ENCODE measurements at places on chromosomes 5 and 9.

DNA sequence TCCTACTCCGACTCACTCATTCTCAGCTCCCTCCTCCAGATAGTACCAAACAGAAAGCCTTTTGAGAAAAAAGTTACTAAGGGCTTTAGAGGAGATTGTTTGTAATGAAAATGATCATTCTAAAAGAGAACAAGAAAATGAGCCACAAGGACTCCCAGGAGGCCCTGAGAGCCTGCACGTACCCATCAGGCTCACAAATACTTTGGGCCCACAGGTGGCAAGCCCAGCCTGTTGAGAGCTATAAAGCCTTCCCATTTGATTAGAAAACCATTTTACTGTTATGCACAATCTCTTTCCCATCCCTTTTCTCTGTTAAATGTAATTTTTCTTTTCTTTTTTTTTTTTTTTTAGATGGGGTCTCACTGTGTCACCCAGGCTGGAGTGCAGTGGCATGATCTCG is 136.1 kb downstream of the LHFPL2 start:
- DNase-seq, result no peak

- no peak for DNase-seq
Observed at GRCh38 chr9:116267021-116267420, 113.4 kb downstream of the PAPPA start.

- DNase-seq, result no peak
Observed at GRCh38 chr5:56610093-56610698, 205.2 kb upstream of the MAP3K1 start.

DNA sequence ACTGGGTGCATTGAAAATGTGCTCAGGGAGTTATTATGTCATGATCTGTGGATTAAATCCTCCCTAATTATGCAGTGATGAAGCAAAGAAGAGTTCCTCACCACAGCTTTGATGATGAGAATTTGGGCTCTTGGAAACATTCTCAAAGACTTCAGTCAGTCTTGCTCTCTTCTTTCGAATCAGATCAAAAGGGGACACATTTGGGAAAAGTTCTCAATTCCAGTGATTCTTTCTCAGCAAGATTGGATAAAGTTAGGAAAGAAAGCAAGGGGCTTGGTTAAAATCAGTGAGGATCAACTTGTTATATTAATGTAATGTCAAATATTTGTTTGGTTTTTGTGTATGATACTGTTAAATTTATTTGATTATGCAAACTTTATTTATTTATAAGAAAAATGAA is 411.3 kb upstream of the ACTBL2 start:
- DNase-seq, result no peak

- no peak for DNase-seq
Observed at GRCh38 chr9:25691786-25692185, 13.5 kb upstream of the TUSC1 start.

- no peak for DNase-seq
Observed at GRCh38 chr5:103498800-103499551, 63.6 kb downstream of the NUDT12 start.

DNA sequence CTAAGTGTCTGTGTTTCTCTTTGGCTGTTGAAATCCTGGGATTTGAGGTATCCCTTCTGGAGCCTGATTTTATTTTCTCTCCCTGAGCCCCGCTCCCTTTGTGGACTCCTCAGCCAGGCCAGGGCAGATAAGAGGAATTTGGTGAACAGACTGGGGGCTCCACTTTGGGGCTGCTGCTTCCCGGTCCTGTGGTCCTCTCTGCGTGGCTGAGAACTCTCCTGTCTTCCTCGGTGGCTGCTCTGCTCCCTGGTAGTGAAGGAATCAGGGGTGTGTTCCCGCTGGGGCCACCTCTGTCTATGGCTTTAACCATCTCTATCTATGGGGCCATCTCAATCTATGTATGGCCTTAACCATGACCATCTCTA is 71.7 kb upstream of the SH3PXD2B start:
- no peak for DNase-seq

DNA sequence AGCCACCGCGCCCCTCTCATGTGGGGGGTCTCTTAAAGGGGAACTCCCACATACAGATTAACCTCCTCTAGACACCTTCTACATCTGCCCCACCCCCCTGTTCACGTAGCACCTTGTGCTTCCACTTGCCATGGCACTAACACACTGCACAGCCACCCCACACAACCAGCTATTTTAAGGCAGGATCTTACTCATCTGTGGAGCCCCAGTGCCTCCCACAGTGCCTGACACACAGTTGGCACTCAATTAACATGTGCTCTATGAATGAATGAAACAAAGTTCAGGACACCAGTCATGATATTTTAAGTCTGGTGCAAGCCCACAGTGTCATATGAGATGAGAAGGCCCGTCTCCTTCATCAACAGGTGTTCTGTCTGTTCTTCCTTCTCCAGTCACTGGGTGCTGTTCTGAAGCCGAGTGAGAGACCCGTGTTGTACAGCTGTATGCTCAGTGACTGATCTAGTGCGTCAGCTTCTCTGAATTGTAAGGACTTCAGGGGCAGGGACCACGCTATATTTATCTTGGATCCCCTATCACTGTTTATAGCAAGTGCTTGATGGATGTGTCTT is 149.1 kb downstream of the TLE1 start:
- DNase-seq, result no peak

DNA sequence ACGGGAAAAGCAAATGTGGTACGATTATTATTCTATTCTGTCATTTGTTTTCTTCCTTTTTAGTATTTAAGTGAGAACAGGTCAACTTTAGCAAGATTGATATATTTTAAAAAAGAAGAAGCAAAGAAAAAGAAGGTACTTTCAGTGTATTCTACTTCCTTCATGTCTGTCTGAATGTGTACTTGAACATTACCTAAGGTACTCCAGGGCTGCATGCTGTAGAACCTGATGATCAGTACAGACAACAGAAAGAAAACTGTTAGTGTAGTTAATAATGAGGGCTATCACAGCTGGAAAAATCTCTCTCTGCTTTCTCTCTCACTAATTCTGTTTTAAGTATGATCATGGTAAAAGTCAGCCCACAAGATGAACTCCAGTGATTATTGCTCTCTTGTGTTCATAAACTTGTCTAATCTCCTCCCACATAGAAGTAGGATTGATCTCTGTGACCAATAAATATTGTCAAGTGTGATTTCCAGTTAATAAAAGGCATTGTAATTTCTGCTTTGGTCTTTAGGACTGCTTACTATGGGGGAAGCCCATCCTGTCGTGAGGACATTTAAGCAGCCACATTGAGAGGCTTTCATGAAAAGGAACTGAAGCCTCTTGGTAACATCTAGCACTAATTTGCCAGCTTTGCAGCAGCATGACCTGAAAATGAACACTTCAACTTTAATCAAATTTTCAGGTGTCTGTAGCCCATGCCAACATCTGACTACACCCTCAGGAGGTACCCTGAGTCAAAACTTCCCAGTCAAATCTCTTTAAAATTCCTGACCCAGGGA is 864.0 kb upstream of the ACO1 start:
- no peak for DNase-seq

DNA sequence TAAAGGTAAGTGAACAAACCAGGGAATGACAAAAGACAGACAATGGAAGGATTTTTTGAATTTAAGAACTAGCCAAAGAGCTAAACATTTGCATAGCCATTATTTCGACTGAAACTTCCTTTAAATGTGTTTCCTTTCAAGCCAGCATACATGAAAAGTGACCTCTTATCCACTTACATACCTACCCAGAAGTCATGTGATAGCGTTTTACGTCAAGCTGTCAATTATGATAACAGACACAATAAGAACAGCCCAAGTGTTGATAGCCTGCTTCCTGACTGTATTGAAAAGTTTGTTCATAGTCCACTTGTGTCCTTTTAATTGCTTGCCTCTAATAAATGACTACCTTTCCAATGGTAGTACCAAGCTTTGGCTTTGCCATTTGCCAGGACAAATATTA is 206.0 kb downstream of the NFIB start:
- no peak for DNase-seq

GRCh38 chr9:14987858-14988257 is 77.6 kb upstream of the FREM1 start:
- DNase-seq, result no peak

DNA sequence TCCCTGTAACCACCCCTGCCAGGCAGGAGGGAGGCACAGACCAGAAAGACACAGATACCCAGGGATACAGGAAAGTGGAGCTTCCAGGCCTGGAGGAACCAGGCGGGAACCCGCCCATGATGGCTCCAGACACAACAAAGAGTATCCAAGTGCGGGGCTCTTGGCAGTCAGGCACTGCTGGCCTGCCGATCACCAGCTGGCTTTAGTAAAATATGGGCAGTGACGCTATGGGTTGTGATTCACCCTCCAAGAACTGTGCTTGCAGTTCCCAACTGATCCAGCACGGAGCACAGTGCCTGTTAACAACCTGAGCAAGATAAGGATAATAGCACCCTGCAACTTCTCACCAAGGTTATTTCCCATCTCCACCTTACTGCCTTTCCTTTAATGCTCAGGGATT is 463.3 kb downstream of the IRX1 start:
- DNase-seq, result peak; percentile 78

DNA sequence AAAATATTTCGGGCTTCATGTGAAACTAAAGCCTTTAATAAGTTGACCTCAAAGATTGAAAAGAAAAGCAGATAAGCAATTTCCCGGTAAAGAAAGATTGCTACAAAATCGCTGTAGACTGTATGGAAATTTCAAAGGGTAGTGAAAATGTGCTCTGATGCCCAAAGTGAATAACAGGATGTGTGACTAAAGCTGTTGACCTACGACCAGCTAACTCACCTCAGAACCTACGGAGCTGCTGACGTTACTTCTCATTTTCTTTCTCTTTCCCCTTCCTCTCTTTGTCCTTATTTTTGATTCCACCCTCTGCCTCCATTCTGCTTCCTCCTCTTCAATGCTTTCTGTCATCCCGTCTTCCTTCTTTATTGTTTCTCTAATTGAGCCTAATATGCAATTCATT is 103.2 kb downstream of the PDE4D start:
- no peak for DNase-seq

- no peak for DNase-seq
Observed at GRCh38 chr5:56705217-56705616, 110.1 kb upstream of the MAP3K1 start.
